ENCODE measurements at places on chromosomes 16 and 17.

DNA sequence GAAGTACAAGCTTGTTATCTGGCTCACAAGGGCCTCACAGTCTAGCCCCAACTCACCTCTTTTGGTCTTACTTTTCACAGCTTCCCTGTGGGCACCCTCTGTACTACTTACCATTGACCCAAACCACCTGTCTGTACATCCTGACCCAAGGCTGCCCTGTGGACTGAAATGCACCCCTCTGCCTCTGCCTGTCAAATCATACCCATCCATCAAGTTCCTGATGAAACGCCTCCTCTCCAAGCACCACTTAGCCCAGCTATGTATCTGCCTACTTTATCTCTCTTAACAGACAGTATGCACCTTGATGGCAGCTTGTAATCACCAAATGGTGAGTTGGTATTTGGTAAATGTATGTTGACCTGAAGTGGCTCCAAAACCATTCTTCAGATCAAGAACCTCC lies 7.5 kb upstream of the MAP3K14 start:
- no peak for DNase-seq

- no peak for DNase-seq
Measured at GRCh38 chr17:61393550-61393903, 6.1 kb upstream of the TBX2 start.

GRCh38 chr17:58666858-58667267 lies 25.0 kb downstream of the TEX14 start:
- peak; percentile 14 for DNase-seq

DNA sequence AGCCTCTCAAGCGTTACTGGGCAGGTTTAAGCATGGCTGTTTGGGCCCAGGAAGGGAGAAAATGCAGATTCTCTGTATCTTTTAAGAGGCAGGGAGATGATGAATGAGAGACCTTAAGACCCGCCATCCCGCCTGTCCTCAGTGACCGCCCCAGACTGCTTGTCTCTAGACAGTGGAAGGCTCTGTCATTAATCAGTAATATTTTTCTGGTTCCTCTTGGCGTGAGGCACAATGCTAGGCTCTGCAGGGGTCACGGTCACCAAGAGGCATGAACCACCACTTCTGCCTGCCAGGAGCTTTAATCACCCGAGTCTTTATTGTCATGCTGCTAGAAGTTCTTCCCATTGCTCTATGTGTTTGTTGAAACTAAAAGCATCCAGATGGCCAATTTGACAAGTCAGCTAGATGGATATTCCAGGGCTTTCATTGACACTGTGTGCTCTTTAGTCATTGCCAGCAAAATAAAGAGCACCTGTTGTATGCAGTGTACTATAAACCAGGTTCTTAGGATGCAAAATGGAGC lies 3.2 kb downstream of the SLC6A2 start:
- no peak for DNase-seq

GRCh38 chr16:67594956-67595355 lies 32.6 kb downstream of the CTCF start:
- no peak for DNase-seq

DNA sequence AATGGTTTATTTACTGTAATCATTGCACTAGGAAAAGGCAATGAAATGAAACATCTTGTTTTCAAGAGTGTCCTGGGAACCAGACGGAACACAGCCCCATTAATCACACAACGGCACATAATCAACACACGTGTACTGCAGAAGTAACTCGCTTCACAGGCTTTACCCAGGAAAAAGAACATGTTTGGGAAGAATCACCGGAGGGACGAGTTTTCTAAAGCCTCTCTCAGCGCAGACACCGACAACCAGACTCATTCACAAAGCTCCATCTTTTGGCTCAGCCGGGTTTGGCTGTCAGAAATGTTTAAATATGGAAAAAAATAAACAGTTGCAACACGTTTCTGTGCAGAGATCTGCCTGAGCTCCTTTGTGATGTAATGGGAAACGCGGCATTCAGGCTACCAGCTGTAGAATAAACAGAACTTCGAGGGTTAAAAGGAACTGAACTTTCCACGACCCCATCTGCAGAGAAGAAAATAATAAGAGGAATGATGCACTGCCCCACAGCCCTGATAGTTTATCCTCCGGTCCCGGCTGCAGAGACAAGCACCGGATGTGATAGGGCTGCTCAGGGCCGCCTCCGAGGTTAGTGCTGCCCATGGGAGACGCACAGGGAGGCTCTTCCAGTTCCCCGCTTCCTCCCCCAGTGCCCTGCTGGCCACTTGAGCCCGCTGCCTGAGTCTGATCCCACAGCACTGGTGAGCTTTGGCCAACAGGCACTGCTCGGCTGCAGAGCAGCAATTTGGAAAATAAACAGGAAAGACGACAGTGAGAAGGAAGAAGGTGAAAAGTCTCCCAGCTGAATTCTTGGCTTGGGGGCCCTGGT lies 119.8 kb downstream of the HIC1 start:
- peak; percentile 71 for DNase-seq

Measured in right renal cortex interstitium (tissue), 3 donors.